ENCODE measurements at places on chromosomes 3 and 15. TPM values are rescaled to one million over a fixed set of nuclear protein-coding genes. Genes with fewer than 3 reads are reported as not detected.

LEKR1 gene
- 1.3 TPM for total RNA-seq

GRCh38 chr3:39327746-39328349 lies 1.7 kb upstream of the CCR8 start:
- no peak for DNase-seq

DNA sequence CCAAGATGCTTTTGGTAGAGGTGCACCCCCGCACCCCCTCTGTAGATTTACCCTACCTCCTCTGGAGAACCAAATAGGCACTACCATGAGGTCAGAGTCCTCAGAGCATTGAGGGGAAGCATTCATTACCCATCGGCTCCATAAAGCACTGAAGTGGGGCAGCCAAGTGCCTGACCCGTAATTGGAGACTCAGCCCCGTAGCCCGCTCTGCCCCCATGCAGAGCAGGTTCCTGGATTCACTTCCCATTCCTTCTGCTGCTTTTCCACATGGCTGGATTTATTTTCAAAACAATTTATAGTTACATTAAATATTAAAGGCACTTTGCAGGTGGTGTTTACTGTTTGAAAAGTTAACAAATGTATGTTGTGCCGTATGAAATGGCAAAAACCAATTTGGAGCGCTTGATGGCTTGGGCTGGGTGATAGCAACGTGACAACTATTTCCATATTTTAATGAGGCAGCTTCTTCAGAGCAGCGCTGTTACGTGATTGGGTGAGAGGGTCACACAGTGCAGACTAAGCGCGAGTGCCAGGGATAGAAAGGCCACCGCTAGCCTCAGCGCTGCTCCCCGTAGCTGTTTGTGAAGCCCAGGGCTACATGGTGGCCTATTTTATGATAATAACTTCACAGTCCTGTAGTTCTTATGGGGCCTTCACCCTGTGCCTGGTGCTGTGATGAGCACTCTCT lies 373.8 kb upstream of the PROK2 start:
- no peak for DNase-seq

TRAT1 gene
- not detected for total RNA-seq

- DNase-seq = no peak
These were observed 43.5 kb downstream of the SLC41A3 start for GRCh38 chr3:126040386-126040785.

- no peak for DNase-seq
These were observed 1.9 kb upstream of the DLG1 start for GRCh38 chr3:197300361-197300760.

- peak; percentile 31 for DNase-seq
These were observed 62.4 kb downstream of the MBNL1 start for GRCh38 chr3:152331018-152331541.

DNA sequence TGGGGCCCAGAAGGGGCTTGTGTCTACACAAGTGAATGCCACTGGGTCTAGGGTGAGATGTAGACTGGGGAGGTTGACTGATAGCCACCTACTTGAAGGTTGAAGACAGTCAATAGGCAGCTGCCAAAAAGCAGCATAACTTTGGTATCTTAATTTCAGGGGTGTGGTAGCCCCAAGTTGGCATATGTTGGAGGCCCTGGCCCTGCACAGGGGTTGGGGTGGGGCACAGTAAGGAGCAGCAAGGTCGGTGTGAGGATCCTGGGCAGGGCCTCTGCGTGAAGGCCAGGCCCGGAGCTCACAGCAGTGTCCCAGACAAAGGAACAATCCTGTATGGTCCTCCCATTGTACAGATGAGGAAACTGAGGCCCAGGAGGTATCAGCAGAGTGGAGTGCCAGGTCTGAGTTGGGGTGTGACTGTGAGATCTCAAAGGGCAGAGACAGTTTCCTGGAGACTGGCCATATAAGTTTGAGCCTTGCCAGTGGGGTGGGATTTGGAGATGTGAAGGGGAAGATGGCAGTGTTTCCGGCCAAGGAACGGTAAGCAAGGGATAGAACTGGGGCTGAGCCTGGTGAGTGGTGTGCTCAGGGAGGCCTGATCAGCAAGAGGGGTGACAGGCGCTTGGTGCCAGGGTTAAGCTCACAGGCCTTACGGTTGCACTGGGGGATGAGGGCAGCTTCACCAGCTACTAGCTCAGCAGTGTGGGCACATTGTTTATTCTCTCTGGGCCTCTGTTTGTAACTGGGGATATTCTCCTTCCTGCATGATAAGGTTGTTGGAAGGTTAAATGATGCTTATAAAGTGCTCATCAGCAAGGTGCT lies 1.7 kb downstream of the KLHL40 start:
- DNase-seq = no peak

- no peak for DNase-seq
These were observed 22.5 kb upstream of the CNTN3 start for GRCh38 chr3:74636981-74637380.

- DNase-seq = no peak
These were observed 29.0 kb downstream of the CCDC80 start for GRCh38 chr3:112611752-112612515.

- no peak for DNase-seq
These were observed 165.2 kb upstream of the LMCD1 start for GRCh38 chr3:8336456-8336855.

P2RY14 gene
- total RNA-seq = not detected

SEMA3B gene
- 14.0 TPM for total RNA-seq
